ENCODE measurements at places on chromosomes 1 and 21.

- no peak for DNase-seq
Observed at GRCh38 chr1:222372221-222372620, 175.7 kb downstream of the HHIPL2 start.

GRCh38 chr1:195946500-195946899 is 661.7 kb downstream of the KCNT2 start:
- no peak for DNase-seq

GRCh38 chr21:44980562-44981489 is 41.0 kb downstream of the SLX9 start:
- DNase-seq: no peak

DNA sequence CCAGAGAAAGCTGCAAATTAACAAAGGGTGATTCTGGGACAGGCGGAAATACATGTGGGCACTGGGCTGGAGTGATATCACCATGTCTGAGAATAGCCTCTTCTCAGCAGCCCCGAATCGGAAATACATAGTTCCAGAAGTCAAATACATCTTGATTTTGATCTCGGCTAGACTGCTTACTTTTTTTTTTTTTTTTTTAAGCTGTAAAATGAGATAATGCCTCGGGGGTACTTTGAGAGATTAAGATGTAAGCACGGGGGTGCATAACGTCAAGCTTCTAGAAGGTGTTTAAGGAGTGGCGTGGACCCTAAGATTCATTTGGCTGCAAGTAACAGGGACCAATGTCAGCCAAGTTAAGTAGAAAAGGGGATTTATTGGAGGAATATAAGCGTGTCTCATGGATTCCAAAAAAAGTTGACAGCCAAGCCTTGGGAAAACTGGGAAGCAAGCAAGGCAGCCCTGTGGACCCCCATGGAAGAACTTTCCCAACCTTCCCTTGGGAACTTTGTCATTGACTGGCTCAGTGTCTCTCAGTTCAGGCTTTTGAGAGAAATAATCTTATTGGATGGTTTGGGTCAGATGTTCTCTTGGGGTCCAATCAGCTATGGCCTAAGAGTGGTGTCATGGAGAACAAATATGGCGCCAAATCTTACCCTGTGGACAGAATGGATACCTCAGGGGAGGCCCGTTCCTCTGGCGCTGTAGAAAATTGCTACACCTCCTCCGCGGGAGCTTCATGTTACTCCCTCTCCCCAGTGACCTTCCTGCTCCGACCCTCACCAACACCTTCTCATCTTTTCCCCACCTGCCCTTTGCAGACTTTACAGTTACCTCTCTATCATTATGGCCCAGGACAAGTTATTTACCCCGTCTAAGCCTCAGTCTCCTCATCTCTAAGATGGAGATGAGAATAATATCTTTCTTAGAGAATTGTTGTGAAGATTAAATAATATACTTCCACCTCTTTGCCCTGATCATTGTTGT is 186.6 kb downstream of the KAZN start:
- no peak for DNase-seq

- DNase-seq: no peak
Observed at GRCh38 chr21:18715606-18716005, 312.0 kb upstream of the TMPRSS15 start.

GRCh38 chr1:208002672-208003071 is 91.7 kb upstream of the CD34 start:
- DNase-seq: no peak

GRCh38 chr21:38819719-38820159 is 14.0 kb downstream of the ETS2 start:
- no peak for DNase-seq

DNA sequence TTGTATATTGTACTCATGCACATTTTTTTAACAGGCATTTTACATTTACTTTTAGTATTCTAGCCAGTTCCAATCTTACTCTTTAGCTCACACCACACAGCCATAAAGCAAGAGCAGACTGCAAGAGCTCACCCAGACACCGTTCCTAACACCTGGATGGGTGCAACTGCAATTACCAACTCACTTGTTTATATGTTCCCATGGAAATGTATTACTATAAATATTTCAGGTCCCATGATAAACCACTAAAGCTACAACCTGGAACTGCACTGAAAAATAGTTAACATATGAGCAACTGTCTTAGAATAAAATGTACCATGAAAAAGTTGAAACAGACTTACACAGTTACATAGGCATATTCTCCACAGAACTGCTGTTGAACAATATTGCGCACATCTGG is 30.8 kb downstream of the USP48 start:
- DNase-seq: no peak

DNA sequence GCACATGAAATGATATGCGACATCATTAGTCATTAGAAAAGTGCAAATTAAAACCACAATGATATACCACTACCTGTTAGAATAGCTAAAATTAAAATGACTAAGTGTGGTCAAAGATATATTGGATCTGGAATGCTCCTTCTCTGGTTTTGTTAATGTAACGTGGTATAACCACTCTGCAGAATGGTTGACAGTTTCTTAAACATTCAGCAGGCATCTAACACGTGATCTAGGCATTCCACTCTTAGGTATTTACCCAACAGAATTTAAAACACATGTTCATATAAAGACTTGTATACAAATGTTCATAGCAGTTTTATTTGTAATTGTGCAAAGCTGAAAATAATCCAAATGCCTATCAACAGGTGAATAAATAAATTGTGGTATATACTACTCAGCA is 165.0 kb upstream of the PLXNA2 start:
- DNase-seq: no peak

DNA sequence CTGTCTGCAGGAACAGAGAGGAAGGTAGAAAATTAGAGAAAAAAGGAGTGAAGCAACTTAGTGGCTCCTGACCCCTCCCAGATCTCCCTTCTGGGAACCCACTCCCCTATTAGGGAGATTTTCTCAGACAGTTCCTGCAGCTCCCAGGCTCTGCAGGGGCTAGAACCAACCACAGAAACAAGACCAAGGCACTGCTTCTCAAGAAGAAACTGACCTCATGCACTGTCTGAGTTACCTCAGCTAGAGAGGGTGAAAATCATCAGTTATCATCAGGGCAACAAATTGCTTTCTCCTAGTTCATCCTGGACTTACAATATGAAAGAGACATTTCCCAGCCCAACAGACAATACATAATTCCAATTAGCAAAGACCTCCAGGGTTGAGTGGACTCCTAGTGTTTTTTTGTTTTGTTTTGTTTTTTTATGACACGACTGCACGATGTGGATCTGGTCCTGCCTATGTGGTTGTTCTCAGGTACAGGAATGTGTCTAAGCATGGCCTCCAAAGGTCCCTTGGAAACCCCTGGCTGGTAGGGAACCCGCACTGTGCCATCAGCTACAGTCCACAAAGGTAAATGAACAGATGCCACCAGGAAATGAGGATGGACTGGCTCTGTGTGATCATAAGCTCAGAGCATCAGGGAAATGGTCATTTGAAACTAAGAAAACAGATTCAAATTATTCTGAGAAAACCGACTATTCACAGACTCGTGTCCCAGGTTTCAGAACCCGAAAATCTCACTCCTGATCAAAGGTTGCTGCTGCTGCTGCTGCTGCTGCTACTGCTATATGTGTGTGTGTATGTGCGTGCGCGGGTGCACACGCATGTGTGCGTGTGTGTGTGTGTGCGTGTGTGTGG is 65.3 kb downstream of the LAMC2 start:
- DNase-seq: no peak

- DNase-seq: no peak
Observed at GRCh38 chr1:39332291-39332690, 127.8 kb downstream of the MACF1 start.

- DNase-seq: peak; percentile 19
Observed at GRCh38 chr1:33086384-33086850, 5.5 kb downstream of the AZIN2 start.

DNA sequence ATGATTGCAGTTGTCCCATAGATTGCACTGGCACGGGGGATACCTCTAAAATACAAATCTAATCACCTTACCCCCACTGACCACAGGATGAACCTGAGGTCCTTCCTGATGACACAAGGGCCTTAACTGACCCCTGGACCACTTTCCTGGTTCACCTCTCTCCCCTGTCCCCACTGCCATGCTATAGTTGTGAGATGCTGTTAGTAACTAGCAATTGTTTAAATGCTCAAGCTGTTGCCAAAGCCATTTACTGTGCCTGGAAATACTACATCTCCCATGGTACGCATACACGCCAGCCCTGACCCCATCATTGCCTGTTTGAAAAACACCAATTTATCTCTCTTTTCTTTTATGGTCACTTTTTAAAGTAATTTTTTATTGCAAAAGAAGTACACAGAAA is 29.1 kb upstream of the RGS8 start:
- DNase-seq: no peak

- no peak for DNase-seq
Observed at GRCh38 chr1:226549937-226550671, 1.5 kb downstream of the STUM start.

- DNase-seq: no peak
Observed at GRCh38 chr1:70042090-70042731, 163.2 kb downstream of the LRRC40 start.

- no peak for DNase-seq
Observed at GRCh38 chr1:159804924-159805323, 2.8 kb downstream of the FCRL6 start.

GRCh38 chr1:101166583-101167120 is 70.2 kb upstream of the S1PR1 start:
- no peak for DNase-seq

- DNase-seq: no peak
Observed at GRCh38 chr1:184049836-184050468, 1.6 kb upstream of the TSEN15 start.

DNA sequence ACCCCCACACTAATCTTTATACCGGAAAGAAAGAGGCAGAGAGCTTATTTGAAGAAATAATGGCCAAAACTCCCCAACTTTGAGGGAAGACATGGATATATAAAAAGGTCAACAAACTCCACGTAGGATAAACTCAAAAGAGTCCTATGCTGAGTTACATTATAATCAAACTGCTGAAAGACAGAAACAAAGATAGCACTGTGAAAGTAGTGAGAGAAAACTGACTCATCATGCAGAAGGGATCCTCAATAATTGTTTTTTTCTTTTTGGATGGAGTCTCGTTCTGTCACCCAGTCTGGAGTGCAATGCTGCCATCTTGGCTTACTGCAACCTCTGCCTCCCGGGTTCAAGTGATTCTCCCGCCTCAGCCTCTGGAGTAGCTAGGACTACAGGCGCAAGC is 48.5 kb upstream of the TTC39A start:
- DNase-seq: no peak

- DNase-seq: no peak
Observed at GRCh38 chr1:188128761-188129160, 1300.0 kb downstream of the PLA2G4A start.

DNA sequence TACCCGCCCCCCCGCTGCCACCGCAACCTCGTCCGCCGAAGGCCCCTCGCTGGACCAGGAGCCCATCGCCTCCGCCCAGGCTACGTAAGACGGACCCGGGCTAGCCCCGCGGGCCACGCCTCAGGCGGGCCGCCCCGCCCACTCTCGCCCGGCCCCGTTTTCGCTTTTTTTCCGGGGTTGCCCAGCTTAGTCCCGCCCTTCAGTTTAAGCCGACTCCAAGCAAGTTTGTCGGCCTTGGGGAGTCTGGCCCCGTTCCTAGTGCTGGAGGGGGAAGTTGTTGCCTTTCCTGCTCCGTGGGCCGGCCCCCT is 3.0 kb downstream of the RUSC1 start:
- DNase-seq: peak; percentile 62

DNA sequence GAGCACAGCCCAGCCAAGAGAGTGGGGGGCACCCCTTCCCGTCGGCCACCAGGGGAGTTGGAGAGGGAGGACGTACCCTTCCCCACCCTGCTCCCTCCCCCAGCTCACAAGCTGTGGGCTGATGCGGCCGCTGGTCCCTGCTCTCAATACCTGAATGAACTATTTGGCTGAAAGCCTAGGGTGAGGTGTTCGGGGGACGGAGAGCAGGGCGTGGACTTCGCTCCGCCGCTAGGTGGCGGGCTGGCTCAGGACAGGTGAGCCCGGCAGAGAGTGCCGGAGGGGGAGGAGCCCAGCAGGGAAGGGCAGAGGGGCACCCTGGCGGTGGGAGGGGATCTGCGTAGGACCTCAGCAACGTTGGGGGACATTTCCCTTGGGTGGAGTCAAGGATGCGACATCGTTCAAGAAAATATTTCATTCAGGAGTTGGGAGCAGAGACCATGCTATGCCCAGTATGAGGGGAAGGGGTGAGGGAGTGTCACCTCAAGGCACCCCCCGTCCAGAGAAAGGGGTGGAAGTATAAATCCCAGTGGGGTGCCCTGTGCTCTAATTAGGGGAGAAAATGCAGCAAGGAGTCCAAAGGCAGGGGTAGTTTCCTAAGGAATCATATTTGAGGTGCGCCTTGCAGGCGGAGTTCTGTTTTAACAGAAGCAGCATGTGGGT is 12.0 kb upstream of the RHBG start:
- peak; percentile 23 for DNase-seq

GRCh38 chr1:41341772-41342562 is 19.3 kb upstream of the FOXO6 start:
- DNase-seq: no peak

DNA sequence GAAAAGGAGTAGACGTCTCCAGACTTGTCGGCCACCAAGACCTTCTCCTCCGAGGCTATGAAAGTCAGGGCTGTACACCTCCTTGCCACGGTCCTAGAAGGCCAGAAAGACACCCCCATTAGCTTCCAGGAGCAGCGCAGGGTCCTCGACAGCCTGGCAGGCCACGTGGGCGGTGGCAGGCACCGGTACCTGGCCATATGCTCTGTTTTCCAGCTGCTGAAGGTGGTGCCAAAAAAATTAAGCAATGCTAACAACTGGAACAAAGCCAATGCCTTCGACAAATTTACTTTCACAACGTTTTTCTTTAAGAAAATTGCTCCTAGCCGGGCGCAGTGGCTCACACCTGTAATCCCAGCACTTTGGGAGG is 15.9 kb downstream of the WDR4 start:
- no peak for DNase-seq

- no peak for DNase-seq
Observed at GRCh38 chr1:244042293-244042692, 8.8 kb upstream of the ZBTB18 start.

DNA sequence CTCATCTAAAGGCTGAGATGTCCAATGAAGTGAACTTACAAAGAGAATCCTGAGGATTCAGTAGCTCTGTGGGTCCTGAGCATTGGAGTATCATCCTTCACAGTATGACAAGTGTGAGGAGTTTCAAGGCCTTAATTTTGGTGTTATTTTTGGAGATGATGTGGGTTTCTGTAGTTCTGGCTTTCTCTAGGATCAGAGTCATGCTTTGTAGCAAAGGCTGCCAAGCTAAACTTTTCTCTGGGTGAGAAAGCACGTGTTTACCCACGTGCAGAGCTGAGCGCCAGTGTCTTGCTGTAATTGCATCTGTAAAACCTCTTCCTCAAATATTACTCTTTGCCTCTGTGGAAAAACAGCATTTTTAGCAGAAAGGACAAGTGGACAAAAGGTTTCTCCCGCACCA is 387.8 kb upstream of the LYPLAL1 start:
- DNase-seq: no peak

All from stimulated activated CD4-positive, alpha-beta T cell treated with anti-CD3 and anti-CD28 coated beads, TNF-alpha, amount 100 ng/mL, for 4 hours (primary cell).